ENCODE measurements at places on chromosomes 3 and 15.

- no peak for DNase-seq
Observed at GRCh38 chr3:177883957-177884356, 652.3 kb upstream of the KCNMB2 start.

GRCh38 chr3:124385996-124386395, 344.3 kb upstream of the UMPS start:
- DNase-seq: no peak

DNA sequence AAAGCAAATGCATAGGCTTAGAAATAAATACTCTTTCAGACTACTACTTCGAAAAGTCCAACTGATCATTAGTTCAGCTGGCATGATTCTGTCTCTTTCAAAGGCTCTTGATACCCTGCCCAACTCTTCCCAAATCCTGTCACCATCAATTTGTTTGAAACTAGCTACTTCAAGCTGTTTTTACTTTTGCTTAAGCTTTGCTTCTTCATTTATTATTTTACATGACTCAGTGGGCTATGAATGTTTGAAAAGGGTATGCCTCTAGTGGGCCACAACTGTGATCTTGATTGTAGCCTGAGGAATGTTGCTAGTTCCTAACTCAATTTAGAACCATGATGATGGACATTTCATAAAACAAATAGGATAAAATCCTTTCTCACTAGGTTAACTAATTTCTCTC, 340.8 kb downstream of the NAALADL2 start:
- DNase-seq: no peak

- DNase-seq: no peak
Observed at GRCh38 chr3:71893122-71893521, 108.2 kb upstream of the PROK2 start.

- no peak for DNase-seq
Observed at GRCh38 chr3:14431452-14431916, 29.1 kb downstream of the SLC6A6 start.

DNA sequence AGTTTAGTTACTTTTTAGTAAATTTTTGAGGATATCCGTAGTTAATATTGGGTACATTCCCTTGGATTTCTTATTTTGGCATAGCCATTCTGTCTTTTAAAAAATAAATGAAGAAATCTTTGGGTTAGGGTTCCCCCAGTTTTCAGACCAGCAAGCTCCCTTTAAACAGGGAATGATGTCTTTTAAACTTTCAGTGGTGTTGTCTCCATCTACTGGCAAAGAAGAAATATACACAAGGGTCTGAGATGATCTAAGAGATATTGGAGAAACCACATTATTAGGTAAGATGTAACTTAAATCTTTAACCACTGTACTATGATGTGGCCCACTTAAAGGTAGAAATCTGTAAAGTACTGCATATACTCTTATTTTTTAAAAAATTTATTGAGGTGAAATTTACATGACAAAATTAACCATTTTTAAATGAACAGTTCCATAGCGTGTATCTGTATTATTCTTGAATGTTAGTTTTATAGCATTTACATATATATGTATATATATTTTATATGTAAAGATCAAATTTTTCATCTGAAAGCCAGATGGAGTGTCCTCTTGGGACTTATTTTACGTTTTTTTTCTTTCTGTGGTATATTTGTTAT, 35.1 kb upstream of the EIF3J start:
- DNase-seq: no peak

DNA sequence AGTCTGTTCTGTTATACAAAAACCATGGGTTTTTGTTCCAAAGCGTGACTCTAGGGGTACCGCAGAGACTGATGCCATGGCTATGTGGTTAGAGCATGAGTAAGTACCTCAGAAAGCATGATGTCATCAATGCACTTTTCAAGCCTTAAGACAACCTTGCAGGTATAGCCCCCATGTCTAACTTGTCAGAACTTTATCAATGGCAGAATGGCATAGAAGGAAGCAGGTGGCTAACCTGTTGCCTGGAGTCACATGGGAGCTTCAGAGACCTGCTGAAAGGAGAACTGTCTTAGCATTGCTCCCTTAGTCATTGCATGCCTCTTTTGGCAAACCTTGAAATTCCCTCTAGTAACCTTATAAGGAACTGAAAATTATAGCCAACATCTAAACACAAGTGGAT, 52.5 kb downstream of the EOMES start:
- no peak for DNase-seq

DNA sequence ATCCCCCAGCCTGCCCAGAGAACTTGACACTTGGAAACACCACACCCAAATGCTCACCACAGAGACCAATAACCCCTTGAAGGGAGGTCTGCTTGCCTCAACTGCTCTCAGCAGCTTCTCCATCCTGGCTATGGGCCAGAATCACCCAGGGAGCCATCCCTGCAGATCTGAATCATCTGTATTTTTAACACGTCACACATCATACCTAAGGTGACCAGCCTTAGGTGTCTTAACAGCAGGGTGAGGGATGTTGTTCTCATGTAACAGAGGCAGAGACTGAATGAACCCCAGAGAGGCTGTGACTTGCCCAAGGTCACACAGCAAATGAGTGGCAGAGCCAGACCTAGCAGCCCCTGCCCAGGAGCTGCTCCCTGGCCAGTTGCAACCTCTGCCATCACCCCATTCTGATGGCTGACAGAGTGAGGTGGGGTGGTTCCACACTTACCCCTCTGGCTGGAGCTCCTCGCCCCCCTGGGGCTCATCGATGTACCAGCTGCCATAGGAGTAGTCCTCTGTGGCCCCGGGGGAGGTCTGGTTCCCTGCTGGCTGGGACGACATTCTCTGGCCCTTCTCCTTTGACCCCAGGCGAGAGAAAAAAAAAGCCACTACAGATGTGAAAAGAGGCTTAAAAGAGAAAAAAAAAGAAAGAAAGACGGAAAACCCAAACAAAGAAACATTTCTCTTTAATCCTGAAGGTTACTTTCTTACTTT, 722 bp downstream of the STRA6 start:
- DNase-seq: no peak

DNA sequence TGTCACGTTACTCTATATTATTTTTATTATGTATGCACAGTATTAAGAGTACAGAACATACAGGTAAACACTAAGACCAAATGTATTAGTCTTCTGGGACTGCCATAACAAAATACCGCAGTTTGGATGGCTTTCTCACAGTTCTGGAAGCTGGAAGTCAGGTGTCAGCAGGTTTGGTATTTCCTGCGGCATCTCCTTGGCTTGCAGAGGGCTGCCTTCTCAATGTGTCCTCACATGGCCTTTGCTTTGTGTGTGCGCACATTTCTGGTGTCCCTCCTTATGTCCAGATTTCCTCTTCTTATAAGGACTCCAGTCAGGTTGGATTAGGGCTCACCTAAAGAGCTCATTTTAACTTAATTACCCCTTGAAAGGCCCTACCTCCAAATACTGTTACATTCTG, 53.8 kb upstream of the CPOX start:
- no peak for DNase-seq
